K562 (cell line): ENCODE measurements at places on chromosomes 3 and 15. TPM values are rescaled to one million over a fixed set of nuclear protein-coding genes. Genes with fewer than 3 reads are reported as not detected.

- DNase-seq, result no peak
These were observed 141.4 kb downstream of the TFG start for GRCh38 chr3:100850701-100851100.

GRCh38 chr3:161107311-161107710 lies 2.2 kb upstream of the B3GALNT1 start:
- no peak for DNase-seq

DNA sequence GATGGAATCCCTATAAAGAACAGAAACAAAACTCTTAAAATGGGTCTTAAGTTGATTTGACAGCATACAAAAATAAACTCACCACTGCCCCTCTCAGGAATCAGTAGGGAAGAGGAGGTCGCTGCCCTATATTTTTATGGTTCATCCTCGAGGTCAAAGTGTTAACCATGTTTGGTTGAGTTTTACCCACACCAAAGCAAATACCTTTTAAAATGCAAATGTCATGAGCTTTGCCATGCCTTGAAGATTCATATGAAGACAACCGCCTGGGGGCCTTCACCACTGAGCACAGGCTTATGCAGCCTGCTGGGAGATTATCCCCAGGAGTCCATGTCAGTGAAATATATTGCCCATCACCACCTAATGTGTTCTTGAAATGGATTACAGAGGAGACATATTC lies 66.1 kb downstream of the GLB1 start:
- peak; percentile 29 for DNase-seq

DNA sequence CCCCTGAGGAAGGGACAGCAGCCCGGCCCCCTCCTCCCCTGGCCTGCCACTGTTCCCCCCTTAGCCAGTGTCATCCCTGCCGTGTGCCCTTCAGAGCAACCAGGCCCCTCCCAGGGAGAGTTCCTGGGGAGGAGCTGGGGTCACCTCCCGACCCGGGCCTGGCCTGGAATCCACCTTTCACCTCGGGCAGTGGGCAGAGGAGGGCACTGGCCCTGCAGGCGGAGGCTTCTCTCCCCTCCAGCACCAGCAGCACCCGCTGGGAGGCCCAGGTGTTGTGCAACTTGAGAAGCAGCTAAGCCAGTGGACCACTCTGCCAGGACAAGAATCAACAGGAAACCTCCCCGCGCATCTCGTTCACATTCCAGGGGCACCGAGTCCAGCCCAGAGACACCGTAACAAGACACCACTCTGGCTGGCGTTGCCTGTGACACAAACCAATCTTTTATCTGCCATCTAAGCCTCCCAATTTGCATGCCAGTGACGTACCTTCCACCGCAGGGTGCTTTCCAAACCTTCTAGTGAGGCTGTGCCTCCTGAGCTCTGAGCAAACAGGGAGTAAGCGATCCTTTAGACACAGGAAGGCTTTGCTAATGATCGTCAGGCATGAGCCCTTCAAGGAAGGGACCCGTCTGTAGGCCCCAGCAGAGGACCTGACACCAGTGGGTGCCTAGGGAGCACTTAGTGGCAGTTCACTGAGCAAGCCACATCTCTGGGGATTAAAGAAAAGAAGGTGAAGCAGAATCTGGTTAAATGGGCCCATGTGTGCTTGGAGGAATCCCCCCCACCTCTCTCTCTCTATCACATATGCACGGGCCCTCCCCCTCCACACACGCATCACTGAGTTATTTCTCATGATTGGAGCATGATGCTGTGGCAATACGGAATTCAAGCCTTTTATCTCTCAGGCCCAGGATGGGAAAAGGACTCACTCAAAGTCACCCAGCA lies 98.9 kb upstream of the TLE3 start:
- no peak for DNase-seq

- DNase-seq, result no peak
These were observed 54.0 kb downstream of the RAB11A start for GRCh38 chr15:65923264-65923663.

- DNase-seq, result no peak
These were observed 922.9 kb downstream of the SI start for GRCh38 chr3:164155400-164155799.

DNA sequence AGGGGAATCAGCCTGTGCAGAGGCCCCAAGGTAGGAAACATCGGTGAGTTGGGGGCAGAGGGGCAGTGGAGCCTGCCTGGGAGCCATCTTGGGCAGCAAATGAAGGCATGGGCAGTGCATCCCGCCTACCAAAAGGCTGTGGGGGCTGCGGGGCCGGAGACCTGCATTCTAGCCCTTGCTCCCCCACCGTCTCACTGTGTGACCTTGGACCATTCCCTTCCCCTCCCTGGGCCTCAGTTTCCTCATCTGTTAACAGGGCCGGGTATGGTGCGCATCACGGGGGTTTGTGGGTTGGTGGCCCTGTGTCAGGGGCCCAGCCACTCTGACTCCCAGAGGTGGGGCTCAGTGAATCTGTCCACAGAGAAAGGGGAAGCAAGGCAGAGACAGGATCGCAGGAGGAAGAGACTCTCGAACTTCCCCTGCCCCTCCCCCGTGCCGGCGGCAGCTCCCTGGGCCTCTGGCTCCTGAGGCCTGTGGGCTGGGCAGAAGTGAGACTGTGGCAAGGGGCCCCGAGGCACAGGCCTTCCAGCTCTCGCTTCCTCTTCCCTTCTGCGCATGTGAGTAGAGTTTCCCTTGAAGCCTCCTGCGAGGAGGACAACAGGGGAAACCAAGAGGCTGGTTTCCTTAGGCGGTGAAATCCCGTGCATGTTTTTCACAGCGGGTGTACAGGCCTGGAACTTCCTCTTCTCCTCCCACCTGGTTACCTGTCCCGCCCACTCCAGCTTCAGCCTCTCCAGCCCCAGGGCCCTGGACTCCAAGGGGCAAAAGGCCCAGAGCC lies 42.9 kb downstream of the IDH2 start:
- DNase-seq, result peak; percentile 59

GRCh38 chr3:150631515-150632221 lies 28.5 kb downstream of the SELENOT start:
- DNase-seq, result no peak

GRCh38 chr15:51126842-51127241 lies 32.1 kb upstream of the TNFAIP8L3 start:
- no peak for DNase-seq

DNA sequence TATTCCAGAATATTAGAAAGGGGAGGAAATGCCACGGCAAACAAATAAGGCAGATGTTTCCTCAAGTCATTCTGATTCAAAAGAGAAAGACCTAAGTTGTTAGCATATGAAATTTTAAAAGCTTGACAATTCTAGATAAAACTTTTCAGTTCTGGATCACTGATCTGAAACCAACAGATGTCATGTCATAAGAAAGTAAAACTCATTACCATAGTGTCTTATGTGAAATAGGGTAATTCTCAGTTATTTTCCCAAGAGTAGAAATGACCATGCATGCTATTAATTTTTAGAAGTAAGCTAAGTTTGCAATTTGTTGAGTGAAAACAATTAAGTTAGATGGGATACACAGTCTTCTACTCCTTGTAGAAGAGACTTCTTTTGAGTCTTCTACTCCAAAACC lies 630.3 kb downstream of the NAALADL2 start:
- no peak for DNase-seq

DNA sequence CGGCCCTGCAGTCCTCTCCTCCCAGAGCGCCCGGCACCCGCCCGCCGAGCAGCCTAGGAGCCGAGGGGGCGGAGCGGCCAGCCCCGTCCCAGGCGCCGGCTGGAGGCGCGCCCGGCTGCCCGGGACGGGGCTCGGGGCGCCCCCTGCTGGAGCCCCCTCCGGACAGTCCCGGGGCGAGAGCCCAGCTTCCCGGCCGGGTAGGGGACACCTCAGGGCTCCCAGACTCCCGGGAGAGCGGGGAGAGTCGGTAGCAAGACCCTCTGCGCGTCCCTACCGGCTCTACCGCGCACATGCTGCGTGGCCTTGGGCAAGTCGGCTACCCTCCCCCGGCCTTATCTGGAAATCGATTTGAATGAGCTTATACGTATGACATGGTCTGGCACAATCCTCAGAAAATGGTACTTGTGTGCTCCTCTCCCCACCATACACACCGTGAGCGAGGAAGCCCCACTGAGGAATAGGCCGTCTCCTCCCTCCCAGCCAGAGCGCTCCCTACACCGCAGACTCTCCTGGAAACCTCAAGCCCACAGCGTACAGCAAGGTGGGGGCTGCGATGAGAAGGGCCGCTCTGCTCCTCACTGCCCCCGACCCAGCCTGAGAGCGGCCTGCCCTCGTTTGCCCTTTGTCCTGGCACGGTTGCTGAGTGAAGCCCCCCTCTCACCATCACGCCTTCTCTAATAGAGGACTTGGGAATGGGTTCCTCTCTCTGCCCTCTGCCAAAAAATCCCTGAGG lies at the start of gene DAPK2:
Gene DAPK2, minus strand, starts transcription at position 65 of the 733 bp plus-strand sequence. CDS start 6,224 bp downstream, outside the sequence.
- peak; percentile 94 for DNase-seq

GRCh38 chr15:69841113-69841828 lies 256.4 kb downstream of the TLE3 start:
- no peak for DNase-seq

DNA sequence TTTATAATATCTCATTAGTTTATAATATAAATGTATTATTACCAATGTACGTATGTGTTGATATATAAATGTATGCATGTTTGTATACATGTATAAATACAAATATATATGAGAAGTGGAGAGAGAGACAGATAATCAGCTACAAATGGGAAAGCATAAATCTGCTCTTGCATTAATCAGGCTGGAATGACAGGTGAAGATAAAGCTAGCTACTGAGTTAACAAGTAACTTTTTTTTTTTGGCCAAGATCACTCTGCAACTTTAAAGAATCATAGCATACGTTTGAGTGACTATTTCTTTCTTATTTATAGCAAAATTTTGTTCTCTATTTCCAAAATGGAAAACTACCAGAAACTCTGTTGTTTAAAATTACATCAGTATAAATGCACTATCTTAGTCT lies 422.8 kb downstream of the SI start:
- no peak for DNase-seq

DNA sequence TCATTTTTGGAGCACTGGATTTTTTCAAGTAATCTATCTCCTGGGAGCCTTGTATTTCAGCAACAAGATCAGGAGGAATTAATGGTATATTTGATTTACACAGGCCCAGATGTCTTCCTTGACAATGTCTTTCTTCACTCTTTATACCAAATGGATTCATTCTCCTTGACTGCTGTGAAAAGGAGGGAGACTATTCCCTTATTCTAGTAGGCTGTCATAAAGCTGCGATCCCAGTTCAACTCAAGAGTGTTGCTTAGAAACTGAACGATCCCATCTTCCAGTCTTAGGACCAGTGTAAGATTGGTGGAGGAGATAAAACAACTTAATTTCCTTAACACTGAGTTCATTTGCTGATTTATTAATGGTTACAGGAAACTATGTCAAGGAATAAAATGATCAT lies 119.4 kb upstream of the ROBO1 start:
- no peak for DNase-seq

DNA sequence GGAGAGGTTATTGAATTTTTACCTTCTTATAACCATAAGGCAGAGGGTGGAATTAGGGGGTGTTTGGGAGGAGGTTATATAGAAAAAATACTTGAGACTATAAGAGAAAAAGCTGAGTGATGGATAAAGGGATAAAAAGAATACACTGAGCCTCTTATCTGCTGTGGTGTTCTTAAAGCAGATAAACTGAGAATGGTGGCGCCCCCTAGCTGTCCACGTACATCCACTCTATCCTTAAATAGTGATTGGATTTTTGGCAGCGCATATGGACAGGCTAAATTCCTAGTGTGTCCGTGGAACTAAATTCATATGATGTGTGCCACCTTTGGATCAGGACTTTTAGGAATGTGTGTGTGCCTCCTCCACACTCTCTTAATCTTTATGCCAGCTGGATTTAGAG lies 121.1 kb downstream of the OXSM start:
- DNase-seq, result peak; percentile 66

DNA sequence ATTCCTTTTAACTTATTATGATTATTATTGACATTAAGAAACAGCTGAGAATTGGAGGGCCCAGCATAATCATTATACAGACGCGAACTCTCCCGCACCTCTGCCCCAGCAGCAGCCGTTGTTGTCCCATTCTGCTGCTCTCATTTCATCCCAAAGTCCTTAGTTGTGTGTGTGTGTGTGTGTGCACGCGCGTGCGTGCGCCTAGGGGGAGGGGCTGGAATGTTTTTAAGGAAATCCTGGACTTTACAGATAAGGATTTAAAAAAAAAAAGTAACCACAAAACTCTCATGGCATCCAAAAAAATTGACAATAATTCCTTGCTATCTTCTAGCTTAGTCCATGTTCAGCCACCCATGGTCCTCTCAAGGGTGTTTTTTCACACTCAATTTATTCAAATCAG lies 134.2 kb downstream of the WNT7A start:
- no peak for DNase-seq

DNA sequence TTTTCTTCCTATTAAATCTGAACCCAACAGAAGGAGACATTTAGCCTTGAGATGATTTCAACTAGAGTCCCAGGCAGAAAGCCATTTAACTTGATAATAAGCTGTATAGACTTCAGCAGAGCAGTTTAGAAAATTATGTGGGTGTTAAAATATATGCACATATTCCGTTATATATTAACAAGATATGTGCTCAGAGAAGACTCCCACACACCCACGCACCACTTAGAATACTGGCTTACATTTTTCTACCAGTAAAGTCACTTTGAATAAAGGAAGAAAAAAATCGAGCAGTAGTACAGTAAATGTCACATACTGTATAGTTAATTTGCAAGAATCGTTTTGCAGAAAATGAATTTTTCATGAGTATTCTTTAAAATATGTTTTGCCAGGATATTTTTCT lies 599.3 kb downstream of the FGF12 start:
- no peak for DNase-seq

GRCh38 chr3:138901567-138901966 lies 45.4 kb downstream of the FOXL2 start:
- no peak for DNase-seq

GRCh38 chr3:178777718-178778411 lies 241.6 kb downstream of the KCNMB2 start:
- no peak for DNase-seq

STAB1 gene
- polyA plus RNA-seq, result 1.8 and 3.4 TPM in 2 replicates

RPSA gene
- 3,291 and 3,996 TPM in 2 replicates for polyA plus RNA-seq

CLSTN2 gene
- polyA plus RNA-seq, result not detected in 2 replicates

ACTC1 gene
- polyA plus RNA-seq, result 0.08 TPM in 1 of 2 replicates, not detected in the other

AHSG gene
- polyA plus RNA-seq, result not detected in 2 replicates

LRRN1 gene
- polyA plus RNA-seq, result not detected in 2 replicates

ADAMTS7 gene
- 0.05 TPM in 1 of 2 replicates, not detected in the other for polyA plus RNA-seq

LRRC31 gene
- not detected in 2 replicates for polyA plus RNA-seq

GOLGA6A gene
- polyA plus RNA-seq, result not detected in 2 replicates

NPRL2 gene
- polyA plus RNA-seq, result 26.0 and 33.8 TPM in 2 replicates

FBXL22 gene
- polyA plus RNA-seq, result not detected in 2 replicates

PRSS50 gene
- not detected in 2 replicates for polyA plus RNA-seq
